Activated T-cell treated with anti-CD3 and anti-CD28 coated beads, Interleukin-2, amount 50 U/mL, for 4 hours (primary cell): ENCODE measurements at places on chromosomes 2 and 18. TPM values are rescaled to one million over a fixed set of nuclear protein-coding genes. Genes with fewer than 3 reads are reported as not detected.

MYCN gene
- total RNA-seq: 0.40 TPM

GAL3ST2 gene
- not detected for total RNA-seq

HDLBP gene
- 231 TPM for total RNA-seq

KATNAL2 gene
- 1.0 TPM for total RNA-seq

SRD5A2 gene
- not detected for total RNA-seq

SLC19A3 gene
- not detected for total RNA-seq

KCNG3 gene
- 0.38 TPM for total RNA-seq

ERMN gene
- 0.81 TPM for total RNA-seq

EPHA4 gene
- total RNA-seq: 2.4 TPM

HOXD8 gene
- not detected for total RNA-seq

RAB10 gene
- total RNA-seq: 146 TPM

CTNNA2 gene
- 0.08 TPM for total RNA-seq

CRYGD gene
- total RNA-seq: not detected

LRRC30 gene
- not detected for total RNA-seq

SPATA3 gene
- total RNA-seq: not detected

CXCR1 gene
- total RNA-seq: not detected
